K562 (cell line): ENCODE measurements at places on chromosomes 2 and 18.

- DNase-seq = no peak
These were observed 43.1 kb upstream of the GBX2 start for GRCh38 chr2:236211296-236211695.

DNA sequence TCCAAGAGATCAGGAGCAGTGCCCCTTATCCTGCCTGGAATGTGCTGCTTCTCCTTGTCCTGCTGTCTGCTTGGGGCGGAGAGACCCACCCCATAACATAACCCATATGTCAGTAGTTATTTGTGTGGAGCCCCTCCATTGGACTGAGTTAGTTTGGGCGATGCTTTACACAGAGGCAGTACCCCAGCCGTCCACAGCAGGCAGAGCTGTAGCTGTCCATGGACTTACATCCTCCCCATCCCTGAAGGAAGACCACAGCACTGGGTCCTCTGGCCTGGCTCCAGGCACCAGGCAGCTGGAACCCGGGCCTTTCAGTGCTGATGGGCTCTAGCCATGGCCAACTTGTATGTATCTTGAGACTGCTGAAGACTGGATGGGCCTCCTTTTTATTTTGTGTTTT is 20.3 kb downstream of the GKN2 start:
- no peak for DNase-seq

DNA sequence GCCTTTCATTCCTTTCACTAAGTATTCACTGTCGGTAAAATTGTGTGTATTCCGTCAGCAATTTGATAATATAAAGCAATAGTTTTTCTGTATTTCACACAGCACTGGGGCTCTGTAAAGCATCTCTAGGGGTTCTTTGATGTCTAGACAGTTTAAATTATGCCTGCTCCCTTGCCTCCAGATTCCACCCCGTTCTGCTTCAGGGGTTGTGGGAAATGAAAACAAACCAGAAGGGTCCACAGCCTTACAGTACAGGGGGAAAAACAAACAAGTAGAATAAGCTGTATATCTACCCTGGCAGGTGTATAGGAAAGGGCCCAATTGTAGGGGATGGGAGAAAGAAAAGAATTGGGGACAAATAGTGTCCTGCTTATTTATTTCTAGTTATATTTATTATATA is 63.1 kb downstream of the ASXL3 start:
- DNase-seq = no peak

- no peak for DNase-seq
These were observed 17.8 kb downstream of the XRCC5 start for GRCh38 chr2:216126943-216127342.

DNA sequence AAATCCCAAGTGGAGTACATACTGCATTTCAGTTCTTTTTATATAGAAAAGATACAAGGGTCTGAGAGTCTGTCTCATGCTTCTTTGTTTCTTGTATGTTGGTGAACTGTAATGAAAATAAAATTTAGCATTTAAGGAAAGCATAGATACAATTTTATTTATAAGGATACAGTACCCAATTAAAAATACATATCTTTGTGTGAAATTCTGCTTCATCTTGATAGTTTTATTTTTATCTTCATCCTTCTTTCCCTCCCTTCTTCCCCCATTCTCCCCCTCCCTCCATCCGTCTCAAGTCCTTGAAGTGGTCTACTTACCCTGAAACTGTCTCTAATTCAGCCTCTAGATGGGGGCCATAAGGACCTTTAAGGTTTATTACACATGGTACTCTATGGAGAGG is 359.8 kb downstream of the CDH7 start:
- no peak for DNase-seq

- no peak for DNase-seq
These were observed 42.6 kb downstream of the ARHGAP15 start for GRCh38 chr2:143171817-143172216.

GRCh38 chr18:24462838-24463775 is 2.7 kb downstream of the HRH4 start:
- no peak for DNase-seq

- no peak for DNase-seq
These were observed 62.7 kb upstream of the KIF5C start for GRCh38 chr2:148812306-148812705.

DNA sequence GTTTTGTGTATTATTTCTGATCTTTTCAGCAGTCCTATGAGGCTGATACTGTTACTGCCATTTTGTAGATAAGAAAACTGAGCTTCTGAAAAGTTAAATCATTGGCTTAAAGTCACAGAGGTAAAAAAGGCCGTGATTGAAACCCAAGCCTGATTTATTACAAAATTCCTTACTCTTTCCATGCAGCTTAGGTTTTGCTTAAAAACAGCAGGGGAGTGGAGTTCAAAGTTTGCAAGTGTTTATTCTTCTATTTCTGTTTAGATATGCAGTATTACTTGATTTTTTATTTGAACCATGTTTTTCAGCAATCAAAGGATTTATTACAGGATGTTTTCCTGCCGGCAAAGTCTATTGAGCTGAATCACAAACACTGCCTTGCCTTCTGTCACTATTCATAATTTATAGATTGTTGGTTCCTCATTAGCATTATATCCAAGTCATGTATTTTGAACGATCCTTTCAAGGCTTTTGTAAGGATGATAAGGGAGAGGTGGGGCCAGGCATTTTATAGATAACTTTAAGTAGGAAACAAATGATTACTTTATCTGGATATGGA is 31.9 kb upstream of the MSTN start:
- no peak for DNase-seq

- no peak for DNase-seq
These were observed 570.7 kb downstream of the PLCL1 start for GRCh38 chr2:198375083-198375410.

DNA sequence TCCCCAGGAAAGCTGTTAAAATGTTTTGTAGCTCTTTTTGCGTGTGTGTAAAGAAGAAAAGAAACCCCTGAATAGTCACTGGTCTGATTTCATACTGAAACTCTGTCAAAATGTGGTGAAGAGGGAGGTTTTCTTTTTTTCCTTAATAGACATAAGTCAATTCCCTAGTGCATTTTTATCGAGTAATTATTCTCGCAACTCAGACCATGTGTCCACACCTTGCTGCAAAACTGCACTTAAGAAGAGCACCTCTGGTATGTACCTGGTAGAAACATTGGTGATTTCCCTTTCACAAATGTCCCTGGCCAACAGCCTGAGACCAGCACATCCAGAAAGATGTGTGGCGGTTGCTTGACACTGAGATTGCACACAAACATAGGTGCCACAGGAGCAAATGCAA is 159.9 kb downstream of the ZNF521 start:
- DNase-seq = no peak

DNA sequence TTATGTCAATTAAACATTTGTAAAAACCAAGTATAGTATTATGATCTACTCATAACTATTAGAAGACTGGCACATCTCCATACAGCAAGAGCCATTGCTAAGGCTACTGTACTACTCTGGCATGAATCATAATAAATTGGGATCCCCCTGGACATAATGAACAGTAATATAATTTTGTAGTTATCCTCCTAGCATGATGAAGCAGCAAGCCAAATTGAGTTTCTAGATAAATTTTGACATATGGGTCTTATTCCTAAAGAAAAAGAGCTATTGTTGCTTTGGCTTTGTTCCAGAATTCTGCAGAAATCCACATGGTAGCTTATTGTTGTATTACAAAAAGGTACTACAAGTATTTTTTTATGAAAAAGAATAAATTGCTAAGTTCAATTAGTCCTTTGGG is 204.3 kb downstream of the CAMKMT start:
- DNase-seq = no peak

- no peak for DNase-seq
These were observed 65.0 kb downstream of the ZNF407 start for GRCh38 chr18:74662622-74663021.

- DNase-seq = no peak
These were observed 204.2 kb downstream of the TMEM247 start for GRCh38 chr2:46683541-46683940.

DNA sequence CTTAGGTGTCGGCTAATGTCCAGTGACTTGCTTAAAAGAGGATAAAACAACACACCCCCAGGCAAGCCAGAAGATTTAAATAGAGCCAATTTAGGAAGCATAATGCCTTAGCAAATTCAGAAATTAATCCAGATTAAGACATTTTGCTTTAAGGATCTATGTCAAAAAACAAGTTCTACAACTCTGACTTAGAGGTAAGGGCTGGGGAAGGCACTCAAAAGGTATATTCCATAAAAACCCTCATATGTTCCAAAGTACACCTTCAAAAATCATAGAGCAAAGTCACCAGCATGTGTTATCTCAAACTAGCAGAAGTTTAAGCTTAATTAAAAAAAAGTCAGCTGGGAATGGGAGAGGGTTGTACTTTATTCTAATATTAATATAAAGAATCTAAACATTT is 206.4 kb downstream of the NOL4 start:
- DNase-seq = no peak

- DNase-seq = no peak
These were observed 61.2 kb upstream of the CABLES1 start for GRCh38 chr18:23073996-23074606.

GRCh38 chr18:38602341-38602740 is 1036.7 kb upstream of the CELF4 start:
- DNase-seq = no peak

DNA sequence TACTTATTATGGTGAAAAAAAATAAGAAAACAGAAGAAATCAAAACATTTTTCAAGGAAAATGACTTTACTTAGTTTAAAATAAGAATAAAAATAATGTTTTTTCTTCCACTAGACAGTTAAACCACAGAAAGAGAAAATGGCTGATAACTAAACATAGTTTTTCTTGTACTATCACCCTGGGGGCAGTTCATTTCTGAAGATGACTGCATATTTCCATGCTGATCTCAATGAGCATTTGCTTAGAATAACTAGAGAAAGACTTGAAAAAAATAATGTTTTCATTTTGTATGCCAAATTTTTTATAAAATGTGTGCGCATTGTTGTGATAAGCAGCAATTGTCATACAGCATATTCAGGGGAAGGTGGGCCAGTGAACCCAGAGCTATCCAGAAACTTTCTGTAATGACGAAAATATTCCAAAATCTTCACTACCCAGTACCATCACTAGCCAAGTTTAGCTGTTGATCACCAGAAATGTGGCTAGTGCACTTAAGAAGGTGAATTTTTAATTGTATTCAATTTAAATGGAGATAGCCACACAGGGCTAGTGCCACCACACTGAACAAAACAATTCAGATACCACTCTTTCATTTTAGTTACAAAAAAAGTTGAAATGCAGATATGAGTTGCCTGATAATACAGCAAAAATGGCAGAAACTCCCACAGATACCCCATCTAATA is 513.4 kb upstream of the NETO1 start:
- no peak for DNase-seq

DNA sequence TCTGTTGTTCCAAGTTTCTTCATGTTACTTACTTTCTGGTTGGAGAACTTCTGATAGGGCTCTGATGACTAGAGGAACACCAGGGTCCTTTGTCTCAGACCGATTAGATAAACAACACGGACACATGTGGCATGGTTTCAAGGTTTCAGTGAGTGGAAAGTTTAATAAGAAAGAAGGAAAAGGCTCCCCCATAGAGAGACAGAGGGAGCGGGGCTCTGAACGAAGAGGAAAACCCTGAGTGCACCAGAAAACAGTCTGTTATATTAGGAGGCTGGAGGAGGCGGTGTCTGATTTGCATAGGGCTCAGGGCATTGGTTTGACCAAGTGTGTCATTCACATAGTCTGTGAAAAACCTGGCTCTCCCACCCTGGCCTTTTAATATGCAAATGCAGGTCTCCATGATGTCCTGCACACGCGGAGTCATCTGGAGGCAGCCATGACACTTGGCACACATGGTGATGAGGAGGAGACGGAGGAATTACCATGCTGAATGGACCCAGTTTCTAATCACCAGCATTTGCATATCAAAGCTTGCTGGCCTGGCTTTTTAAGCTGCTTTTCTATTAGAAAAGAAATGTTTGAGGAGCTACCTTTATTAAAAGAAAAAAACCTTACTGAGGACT is 94.2 kb downstream of the PTPN4 start:
- no peak for DNase-seq

GRCh38 chr18:64592246-64592645 is 443.4 kb upstream of the LINC00305 start:
- DNase-seq = no peak

DNA sequence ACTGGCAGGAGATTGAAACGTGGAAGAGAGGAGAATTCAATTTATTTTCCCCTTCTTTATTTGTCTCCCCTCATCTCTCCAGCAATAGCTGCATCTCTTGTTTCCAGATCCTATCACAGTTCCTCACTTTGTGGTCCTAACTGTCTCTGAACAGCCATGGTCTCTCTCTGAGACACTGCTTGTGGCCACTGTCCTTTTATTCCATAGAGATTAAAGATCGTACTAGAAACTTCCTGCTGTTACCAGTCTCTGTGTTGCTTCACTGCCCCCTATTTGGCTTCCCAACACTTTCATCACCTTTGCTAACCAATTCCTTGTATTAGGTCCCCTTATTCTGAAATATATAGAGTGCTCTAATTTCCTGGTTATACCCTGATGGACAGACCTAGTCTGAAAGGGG is 48.9 kb upstream of the CAVIN2 start:
- DNase-seq = no peak

GRCh38 chr18:3538954-3539617 is 89.1 kb downstream of the TGIF1 start:
- no peak for DNase-seq

DNA sequence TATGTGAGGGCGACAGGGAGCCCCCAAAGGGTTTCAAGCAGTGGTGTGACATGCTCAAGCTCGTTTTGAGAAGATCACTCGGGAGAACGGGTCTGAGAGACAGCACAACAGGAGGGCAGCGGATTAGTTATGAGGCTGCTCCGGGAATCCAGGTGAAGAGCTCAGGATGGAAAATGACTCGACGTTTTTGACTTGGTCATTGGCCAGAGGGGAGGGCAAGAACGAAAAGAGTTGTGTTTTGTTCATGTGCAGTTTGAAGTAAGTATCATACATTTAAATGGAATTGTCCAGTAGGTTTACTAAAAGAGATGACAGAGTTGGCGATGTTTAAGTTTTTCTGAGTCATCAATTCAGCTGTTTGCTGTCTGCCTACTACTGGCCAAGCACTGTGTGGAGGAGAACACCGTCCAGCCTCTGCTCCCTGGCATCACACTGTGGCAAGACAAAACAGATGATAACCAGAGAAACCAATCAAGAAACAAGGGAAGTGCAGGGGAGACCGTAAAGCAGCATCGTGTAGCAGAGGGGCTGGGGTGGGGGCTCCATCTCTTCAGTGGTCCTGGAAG is 25.3 kb upstream of the ANXA4 start:
- no peak for DNase-seq

DNA sequence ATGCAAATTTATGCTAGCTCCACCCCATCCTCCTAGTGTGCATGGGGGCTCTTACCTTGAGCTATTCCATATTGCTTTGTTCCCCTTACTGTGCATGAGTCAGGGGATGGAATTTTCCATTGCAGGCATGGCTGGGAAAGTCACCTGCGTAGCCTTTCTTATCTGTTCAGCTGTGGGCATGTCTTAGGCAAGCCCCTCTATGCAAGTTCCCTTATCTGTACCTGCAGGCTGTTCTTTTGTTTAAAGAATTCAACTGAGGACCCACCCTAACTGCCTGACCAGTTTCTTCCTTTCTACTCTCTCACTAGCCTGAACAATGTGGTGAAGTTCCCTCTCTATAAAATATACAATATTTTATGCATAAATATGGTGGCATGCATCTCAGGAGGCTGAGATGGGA is 54.2 kb upstream of the CDCA7 start:
- DNase-seq = no peak

GRCh38 chr2:159501743-159502142 is 114.6 kb downstream of the BAZ2B start:
- no peak for DNase-seq

GRCh38 chr2:20164061-20164733 is 60.7 kb downstream of the SDC1 start:
- DNase-seq = no peak

- no peak for DNase-seq
These were observed 27.9 kb upstream of the POU3F3 start for GRCh38 chr2:104826016-104826415.

GRCh38 chr2:23828986-23829385 is 97.9 kb downstream of the ATAD2B start:
- DNase-seq = no peak
